COLO829 (cell line): ENCODE measurements at places on chromosomes 2 and 18.

- DNase-seq, result no peak
These were observed 44.8 kb downstream of the NAPG start for GRCh38 chr18:10570622-10571021.

DNA sequence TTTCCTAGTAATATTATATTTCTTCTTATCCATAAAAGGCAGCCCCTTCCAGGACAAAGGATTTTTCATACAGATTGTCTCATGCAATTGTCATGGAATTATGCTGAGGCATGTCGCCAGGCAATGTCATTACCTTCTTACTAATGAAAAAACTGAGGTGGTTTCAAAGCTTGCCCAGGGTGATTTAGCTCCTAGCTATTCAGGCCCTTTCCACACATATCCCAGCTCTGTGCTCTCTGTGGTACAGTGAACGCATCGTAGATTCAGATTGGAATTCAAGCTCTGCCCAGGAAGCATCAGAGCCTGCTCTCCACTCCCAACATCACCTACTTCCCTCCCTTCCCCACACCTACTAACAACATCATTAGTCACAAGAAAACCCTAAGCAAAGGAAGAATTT, 60.1 kb downstream of the ATP8B1 start:
- DNase-seq, result no peak

DNA sequence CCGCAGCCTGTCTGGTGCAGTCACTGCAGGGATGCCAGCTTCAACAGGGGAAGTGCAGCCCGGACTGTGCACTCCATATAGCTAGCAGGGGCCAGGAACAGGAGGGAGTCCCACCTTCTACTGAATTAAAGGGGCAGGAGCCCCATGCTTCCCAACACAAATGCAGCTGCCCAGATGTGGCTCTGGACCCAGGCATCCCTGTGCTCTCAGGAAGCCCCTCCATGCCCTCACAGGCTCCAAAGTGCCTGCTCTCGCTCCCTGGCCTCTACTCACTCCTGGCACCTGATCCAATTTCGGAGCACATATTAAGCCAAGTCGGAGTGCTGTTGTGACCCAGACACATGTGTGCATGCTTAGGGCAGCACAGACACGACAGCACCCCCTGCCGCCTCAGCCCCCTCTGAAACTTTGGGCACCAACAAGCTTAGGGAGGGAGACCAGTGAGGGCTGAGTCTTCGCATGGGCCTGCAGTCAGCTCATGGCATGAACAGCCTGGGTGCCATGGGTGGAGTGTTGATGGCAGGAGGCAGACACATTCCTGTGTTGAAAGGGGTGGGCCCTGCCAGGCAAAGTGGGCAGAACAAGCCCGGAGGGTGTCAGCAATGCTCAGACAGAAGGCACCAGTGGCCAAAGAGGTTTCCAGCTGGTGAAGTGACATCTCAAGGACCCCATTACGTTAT, 83.5 kb downstream of the ZNF804A start:
- no peak for DNase-seq

GRCh38 chr2:59342166-59342565, 1101.0 kb upstream of the FANCL start:
- no peak for DNase-seq

DNA sequence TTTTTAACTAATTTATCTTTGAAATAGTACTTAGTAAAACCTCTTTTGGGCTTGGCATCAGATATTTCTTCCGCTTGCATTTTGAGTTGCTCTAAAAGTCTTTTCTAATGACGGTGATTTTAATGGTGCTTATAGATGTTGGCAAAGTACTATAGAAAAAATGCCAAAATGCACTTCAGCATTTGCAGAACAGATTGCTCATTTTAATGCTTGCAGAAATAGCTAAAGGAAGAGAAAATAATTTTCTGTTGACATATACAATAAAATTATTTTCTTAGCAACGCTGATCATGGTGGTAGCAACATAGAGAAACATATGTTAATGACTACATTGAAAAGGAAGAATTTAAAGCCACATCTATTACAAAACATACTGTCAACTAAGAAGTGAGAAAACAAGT, 170.7 kb downstream of the STK39 start:
- DNase-seq, result no peak

DNA sequence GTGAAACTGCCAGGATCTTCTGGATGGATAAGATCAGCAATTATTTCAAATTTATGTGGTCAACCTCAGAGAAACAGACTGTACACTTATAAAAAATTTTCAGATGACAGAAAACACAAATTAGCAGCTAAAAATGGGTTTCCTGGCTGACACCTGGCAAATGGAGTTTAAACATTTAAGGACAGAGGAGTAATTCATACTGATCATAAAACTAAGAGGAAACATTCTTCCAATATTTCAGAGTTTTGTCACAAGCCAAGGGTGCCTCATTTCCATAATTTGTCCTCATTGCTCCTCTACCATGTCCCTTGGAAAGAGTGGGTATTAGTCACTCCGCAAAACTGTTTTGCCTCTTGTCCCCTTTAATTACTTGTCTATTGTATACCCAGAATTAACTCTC, 70.2 kb downstream of the TMEFF2 start:
- peak; percentile 6 for DNase-seq

DNA sequence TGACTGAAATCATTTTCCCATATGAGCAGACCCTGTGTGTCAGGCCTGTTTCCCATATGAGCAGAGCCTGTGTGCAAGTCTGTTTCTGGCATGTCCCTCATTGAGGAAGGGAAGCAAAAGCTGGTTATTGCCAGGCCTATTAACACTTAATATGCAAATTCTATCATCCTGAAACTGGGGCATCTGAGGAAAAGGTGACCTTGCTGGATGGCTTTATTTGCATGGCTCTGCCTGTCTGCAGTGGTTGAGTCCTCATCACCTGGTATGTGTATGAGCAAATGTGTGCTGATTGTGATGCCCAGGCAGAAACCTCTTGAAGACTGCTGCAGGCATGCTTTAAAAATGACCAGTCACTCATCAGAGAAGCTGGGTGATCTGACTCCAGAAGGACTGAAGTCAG, 31.2 kb downstream of the EIF4E2 start:
- no peak for DNase-seq

GRCh38 chr2:191230174-191230573, 15.0 kb upstream of the MYO1B start:
- DNase-seq, result no peak

DNA sequence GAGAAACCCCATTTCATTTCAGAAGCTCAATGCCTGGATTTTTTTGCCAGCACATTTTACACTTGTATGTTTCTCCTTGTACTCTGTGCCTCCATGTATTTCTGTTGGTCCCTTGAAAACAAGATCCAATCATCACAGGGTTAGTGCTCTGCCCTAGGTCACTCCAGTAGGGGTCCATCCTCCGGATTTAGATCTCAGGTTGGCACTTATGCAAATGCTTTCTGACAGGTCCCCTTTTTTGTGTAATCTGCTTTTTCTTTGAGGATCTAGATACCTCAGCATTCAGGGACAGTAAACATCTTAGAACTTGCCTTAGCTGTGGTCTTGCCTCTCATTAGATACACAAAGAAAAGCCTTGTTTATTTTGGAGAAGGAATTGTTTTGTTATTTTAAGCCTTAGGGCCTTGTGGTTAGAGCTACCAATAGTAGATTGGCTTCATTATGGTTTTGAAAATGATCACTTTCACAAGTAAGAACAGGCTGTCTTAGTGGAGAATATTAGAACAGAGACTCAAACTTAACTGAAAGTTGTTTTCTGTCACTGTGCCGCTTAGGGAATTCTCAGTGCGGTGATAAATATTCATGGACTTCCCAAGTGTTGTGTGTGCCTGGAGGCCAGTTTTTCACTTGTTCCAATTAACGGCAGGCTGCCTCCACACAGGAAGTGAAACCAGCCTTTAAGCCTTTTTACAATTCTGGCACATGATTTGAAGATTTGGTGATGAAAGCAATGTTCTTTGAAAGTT, 7.8 kb downstream of the MERTK start:
- DNase-seq, result peak; percentile 63

- no peak for DNase-seq
These were observed 81.9 kb downstream of the SLC66A3 start for GRCh38 chr2:11237122-11237521.

- DNase-seq, result peak; percentile 48
These were observed 24.5 kb upstream of the LCLAT1 start for GRCh38 chr2:30422444-30423040.

DNA sequence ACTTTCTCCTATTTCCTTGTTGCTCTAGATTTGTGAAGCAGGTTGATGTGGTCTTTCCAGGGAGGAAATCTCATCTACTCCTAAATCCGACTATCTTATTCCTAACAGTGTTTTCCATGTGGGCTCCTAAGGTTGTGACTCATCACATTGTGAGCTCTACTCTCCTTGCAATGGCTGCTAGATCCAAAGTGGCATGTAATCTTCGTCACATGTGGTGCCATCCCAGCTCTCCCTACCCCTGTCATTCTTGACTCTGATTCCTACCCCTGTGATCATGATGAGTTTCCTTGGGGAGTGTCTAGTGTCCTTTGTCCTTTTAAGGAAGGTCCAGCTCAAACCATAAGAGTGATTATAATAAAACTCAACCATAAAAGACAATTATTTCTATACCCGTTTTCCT, 47.3 kb upstream of the GULP1 start:
- no peak for DNase-seq

GRCh38 chr2:52904355-52904891, 863.2 kb upstream of the CHAC2 start:
- no peak for DNase-seq

- DNase-seq, result no peak
These were observed 623.8 kb downstream of the ADCYAP1 start for GRCh38 chr18:1528447-1528846.

GRCh38 chr2:181995289-181995688, 9.6 kb downstream of the PPP1R1C start:
- DNase-seq, result no peak

DNA sequence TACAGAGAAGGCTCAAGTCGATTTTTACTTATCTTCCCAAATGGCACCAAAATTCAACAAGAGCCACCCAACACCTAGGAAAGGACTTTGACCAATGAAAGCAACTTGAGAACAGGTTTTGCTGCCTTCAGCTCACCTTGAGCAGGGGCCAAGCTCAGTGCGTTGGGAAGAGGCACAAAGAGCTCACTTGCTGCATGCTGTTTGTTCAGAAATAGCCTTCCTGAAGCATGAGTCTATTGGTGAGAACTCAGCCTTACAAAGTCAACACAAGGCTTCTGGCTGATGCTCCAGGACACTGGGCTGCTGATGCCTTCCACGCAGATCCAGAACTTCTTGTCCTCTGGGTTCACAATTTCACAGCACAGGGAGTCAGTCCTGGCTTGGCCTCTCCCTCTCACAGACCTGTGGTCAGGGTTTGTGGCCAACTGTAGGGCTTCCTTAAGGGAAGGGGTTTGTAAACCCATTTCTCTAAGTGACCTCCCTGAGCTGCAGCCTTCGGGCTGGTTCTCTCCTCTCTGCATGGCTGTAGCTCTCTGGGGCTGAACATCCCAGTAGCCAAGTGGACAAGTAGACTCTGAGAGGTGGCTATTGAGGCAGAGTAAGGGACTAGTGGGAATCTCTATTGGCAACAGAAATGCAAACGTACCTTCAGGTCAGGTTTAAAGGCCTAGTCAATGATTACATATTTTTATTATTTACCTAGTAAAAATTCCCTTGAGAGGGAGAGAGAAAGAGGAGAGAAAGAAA, 124.7 kb upstream of the GATA6 start:
- no peak for DNase-seq
